Inflammatory macrophage (primary cell): ENCODE measurements at places on chromosomes 1 and 21.

- DNase-seq: no peak
Observed at GRCh38 chr1:93440272-93440671, 7.6 kb upstream of the FNBP1L start.

GRCh38 chr21:42080788-42081083 is 9.6 kb downstream of the UMODL1 start:
- peak; percentile 95 for DNase-seq

DNA sequence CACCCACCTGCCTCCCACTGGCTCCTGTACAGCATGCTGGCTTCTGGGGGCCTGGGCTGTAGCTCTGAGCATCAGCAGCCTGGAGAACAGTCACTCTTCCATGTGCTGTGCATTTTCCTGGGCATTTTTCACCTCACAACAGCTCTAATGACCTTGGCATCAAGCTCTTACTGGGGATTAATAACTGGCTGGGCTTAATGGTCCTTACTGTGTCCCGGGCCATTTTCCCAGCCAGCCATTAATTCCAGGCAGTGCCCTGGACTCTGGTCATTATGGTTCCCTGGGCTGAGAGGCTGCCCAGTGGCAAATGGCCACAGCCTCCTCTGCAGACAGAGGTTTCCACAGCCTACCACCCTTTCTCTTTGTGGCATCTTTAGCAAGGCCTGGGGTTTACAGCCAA is 171.8 kb downstream of the ST6GALNAC5 start:
- no peak for DNase-seq

- DNase-seq: no peak
Observed at GRCh38 chr21:32732544-32732943, 4.7 kb upstream of the SYNJ1 start.

DNA sequence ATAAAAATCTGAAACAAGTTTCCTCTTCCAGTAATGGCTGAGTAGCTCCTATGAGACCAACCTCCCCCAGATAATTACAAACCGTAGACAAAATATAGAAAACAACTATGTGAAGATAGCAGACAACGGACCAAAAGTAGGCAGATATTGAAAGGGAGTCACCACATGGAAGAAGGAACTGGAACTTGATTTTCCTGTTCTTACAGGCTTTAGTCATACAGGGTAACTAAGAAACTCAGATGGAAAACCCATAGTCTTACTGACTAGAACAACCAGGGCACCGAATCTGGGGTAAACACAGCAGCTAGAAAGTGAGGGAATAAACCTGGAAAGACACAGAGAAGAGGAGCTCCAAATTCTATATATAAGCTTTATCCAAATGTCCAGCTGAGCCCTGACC is 26.0 kb downstream of the LMX1A start:
- DNase-seq: no peak

DNA sequence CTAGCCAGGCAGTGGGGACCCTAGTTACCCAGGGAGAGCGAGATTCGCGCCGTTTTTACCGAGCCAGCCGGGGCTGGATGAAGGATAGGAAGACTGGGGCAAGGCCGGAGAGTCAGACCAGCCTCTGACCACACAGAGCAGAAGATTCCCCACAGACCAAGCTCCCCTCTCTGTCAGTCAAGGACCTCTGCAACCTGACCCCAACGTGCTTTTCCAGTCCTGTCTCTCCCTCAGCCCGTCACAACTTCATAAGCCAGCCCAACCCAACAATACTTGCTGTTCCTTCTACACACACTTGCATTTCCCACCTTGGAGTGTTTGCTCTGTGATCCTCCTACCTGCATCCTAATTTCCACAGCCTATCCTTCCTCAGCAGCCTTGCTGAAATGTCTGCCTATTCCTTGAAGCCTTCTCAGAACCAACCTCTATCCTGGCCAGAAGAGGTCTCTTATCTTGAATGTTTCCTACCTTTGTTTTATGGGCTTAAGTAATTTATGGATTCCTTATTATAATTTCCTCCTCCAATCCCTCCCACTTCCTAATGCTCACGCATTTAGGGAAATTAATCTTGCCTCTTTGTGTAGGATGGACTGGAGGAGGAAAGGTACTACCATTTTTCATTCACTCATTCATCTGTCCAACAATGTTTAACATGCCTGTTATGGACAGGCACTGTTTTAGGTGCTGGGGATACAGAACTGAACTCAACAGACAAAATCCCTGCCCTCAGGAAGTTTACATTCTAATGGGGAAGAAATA is at the start of gene GSTM3:
TSS of gene GSTM3 (minus strand) at position 424 of the 759 bp plus-strand sequence. CDS start 751 bp downstream, outside the sequence.
- no peak for DNase-seq

- DNase-seq: peak; percentile 4
Observed at GRCh38 chr1:1307261-1307922, 338 bp downstream of the ACAP3 start.

DNA sequence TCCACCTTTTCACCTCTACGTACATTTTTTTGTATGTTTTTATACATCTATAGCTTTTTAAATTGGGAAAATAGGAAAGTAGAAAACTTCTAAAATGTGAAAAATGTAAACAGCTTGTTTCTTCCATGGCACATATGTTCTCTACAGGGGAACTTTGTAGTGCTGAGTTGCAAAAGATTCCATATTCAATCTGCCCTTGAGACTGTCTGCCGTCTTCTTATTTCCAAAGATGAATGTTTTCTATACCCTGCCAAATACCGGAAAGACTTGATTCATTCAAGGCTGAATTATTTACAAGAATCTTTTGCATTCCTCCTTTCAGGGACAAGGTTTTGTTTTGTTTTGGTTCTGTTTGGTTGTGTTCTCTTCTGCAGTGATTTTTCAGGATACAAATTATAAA is 1334.5 kb upstream of the ADGRL4 start:
- DNase-seq: no peak

- no peak for DNase-seq
Observed at GRCh38 chr1:207999972-208000371, 89.0 kb upstream of the CD34 start.

DNA sequence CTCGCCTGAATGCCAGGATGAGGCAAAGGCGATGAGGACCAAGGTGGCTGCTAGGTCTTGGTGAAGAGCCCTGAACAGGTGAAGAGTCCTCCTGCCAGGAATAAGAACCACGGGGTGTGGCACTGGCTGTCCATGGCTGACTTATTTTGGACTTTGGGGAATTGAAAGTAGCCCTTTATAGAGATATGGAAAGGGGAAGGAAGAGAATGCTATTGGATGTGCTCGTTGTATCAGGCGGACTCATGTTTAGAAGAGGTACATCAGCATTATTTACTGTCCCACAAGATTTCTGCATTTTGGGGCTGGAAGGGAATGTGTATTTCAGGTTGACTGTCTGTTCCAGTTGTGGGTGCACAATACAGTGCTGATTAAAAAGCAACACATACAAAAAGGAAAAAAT is 465.8 kb downstream of the DSCAM start:
- DNase-seq: no peak

GRCh38 chr21:14366998-14367397 is 15.9 kb downstream of the HSPA13 start:
- DNase-seq: peak; percentile 43

GRCh38 chr1:175472464-175472863 is 270.9 kb downstream of the TNR start:
- no peak for DNase-seq

DNA sequence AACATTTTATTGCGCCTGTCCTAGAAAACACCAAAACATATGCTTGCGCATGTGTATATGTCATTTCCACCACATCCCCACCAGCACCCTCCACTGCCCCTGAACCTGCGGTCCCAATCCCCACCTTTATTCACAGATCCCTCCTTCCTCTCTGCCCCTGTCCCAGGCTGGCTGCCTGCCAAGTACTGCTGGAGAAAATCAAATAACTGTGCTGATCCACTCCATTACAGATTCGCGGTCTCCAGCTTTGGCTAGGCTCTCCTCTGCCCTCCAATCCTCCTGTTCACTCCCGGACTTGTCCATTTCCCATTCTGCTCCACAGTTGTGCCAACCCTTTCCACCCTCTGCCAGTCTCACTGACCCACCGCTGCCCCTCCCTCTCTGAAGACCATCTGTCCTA is 59.3 kb upstream of the GJB5 start:
- DNase-seq: no peak

- peak; percentile 69 for DNase-seq
Observed at GRCh38 chr1:160162931-160163330, 11.5 kb downstream of the ATP1A4 start.

GRCh38 chr1:44227211-44227610 is 13.9 kb downstream of the DMAP1 start:
- peak; percentile 65 for DNase-seq

DNA sequence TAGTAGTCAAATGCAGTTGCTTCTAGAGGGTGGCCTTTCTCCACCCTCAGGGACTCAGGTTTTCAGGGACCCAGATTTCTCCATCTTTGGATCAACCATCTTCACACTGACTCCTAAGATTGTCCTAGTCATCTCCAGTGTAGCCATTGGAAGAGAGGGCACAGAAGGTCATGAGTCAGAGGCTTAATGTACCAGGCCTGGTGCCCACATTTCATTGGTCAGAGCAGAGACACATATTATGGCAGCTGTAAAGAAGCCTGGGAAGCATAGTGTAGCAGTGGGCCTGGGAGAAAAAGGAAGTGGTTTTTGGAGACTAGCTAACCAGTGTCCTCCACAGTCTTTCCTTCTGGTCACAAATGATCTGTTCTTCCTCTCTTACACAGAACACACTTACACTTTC is 122.5 kb downstream of the GIPC2 start:
- DNase-seq: no peak

DNA sequence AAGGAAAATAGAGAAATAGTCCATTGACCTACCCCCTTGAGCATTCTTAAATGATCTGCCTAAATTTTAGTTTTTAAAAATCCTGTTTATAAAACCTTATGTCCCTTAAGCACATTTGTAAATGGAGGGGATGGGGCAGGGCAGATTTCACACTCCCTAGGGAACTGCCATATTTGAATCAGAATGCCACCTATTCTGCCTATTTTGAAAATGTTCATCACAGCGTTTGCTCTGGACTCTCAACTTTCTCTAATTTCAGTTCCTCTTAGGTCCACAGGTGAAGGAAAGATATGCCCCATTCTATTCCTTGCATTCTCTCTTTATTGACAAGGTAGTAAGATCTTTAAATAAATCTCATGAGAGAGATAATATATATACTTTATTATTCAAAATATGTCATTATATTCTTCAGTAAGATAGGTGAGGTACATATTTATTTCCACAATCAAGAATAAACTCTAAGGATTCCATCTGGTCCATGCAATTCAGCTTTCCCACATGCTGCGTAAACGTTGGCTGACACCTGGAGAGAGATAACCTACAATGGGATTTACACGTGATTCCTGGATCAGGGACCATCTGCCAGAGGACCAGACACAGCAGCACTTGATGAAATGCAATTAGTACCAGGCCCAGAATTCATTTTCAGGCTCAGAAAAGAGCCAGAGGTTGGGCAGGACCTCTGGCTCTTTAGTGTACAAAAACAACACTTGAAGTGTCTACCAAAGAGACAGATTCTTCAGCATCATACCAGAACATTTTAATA is 1.2 kb upstream of the LPGAT1 start:
- no peak for DNase-seq

- no peak for DNase-seq
Observed at GRCh38 chr1:158932171-158932570, 819 bp downstream of the PYHIN1 start.

DNA sequence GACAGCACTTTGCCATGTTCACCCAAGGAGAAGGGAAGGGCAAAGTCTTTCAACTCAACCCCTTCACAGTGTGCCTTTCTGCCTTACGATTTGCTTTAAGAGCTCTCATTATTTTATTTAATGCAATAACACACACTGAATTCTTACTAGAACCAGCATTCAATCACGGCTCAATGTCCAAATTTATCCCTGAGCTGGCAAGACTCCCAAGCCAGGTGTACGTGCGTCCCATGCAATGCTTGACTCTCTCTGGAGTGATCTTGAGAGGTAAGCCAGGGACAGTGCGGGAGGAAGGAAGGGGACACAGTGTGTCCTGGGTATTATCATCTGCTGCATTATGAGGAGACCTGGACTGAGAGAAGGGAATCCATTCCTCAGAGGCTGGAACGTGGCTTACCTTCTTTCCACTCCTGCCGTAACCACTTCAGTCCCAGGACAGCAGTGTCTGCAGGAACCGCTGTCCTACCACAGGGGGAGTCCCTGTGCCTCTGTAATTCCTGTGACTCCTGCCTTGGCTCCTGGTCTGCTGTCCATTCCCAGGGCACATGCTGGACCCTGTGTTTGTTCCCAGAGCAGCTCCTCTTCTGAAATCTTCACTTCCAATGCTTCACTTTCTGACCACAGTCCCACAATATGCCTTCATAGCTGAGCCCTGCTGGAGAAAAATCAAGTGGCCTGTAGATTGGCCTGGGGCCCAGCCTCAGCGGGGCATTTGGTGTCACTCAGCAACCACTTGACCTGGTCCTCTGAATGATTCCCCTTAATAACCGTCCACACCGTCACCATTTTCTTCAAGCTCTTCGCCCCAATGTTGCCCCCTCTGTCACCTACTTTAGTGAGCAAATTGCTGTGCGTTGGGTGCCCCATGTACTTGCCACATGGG is 28.6 kb upstream of the STUM start:
- DNase-seq: no peak

GRCh38 chr1:168638884-168639283 is 62.5 kb downstream of the XCL1 start:
- DNase-seq: no peak

- no peak for DNase-seq
Observed at GRCh38 chr1:228013935-228014930, 7.4 kb downstream of the WNT3A start.

DNA sequence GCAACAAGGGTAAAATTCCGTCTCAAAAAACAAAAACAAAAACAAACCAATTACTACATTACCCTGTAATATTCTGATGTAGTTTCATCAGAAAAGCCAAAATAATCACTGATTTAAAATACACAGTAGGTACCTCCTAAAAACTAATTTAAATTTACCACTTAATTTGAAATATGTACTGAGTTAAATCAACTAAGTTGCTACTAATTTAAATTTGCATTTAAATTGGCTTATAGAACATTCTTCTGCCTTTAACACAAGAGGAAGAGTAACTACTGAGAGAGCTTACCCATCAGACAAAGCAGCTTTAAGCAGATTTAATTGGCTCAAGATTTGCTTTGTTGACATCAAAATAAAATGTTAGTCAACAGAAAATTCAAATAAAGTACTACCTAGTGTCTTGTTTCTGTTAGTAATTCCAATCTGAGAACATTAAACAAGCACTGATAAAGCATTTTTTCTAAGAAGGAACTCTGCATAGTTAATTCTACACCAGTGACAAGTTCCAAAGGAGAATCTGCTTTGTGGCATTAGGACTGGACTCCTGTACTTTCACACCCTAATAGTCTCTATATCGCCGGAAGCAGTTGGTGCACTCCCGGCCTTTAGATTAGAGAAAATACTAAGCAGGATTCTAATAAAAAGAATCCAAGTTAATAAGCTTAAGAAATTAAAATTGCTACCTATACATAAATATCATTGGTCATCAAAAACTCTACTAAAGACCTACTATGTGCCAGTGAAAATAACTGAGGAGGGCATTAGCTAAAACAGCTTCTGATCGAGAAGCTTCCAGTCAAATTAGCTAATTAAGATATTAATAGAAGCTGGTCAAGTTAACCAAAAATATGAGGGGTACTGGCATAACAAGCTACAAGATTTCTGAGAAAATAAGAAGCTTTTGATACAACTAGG is 8.4 kb downstream of the LUZP1 start:
- DNase-seq: no peak
